Transverse colon (tissue), 4 donors: ENCODE measurements at places on chromosomes 13 and 19.

DNA sequence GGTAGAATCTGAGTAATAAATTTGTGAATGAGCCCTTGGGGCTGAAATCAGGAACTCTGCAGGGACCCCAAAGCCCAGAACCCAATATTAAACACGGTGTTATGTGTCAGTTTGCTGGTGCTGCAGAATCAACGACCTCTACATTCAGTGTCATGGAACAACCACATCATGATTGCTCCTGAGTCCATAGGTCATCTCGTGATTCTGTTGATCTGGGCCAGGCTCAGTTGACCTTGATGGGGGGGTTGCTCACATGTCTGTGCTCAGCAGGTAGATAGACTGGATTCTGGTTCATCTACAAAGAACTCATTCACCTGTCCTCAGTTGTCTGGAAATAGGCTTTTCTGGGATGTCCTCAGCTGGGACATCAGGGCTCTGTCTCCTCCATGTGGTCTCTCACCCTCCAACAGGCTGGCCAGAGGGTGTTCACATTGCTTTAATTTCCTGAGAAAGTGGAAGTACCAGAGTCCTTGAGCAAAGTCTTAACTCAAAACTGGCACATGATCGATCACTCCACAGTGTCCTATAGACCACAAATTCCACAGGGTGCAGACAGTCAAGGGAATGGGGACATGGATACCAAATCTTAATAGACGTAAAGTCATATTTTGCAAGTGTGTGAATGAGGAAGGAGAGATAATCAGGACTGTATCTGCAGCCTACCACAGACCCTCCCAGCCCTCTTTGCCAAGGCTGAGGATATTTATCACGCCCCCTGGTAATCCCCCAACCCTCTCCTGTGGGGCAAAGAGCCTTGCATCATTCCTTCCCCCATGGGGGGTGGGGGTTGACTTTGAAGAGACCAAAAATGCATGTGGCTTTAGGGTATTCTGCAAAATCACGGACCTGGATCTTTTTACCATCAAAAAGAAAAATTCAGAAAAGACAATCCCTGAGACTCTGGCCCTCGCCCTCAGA, 39.3 kb upstream of the IGFL1 start:
- H3K4me1 ChIP-seq, result no peaks in the 10 kb centered on the region
- H3K4me3 ChIP-seq, result no peak overlapping the region
- H3K27ac ChIP-seq, result no peak overlapping the region
- peaks cover 53% of the 10 kb centered on the region for H3K27me3 ChIP-seq
- no peaks in the 10 kb centered on the region for H3K36me3 ChIP-seq

- H3K4me3 ChIP-seq, result no peak overlapping the region
- no peak for DNase-seq
- no peaks in the 10 kb centered on the region for H3K36me3 ChIP-seq
These were observed 26.0 kb downstream of the GPALPP1 start for GRCh38 chr13:45015300-45015699.

- H3K4me1 ChIP-seq, result no peaks in the 10 kb centered on the region
- H3K4me3 ChIP-seq, result no peak overlapping the region
- no peaks in the 10 kb centered on the region for H3K36me3 ChIP-seq
- H3K27me3 ChIP-seq, result peaks cover 6% of the 10 kb centered on the region
These were observed 24.6 kb downstream of the CCNE1 start for GRCh38 chr19:29836409-29836825.

DNA sequence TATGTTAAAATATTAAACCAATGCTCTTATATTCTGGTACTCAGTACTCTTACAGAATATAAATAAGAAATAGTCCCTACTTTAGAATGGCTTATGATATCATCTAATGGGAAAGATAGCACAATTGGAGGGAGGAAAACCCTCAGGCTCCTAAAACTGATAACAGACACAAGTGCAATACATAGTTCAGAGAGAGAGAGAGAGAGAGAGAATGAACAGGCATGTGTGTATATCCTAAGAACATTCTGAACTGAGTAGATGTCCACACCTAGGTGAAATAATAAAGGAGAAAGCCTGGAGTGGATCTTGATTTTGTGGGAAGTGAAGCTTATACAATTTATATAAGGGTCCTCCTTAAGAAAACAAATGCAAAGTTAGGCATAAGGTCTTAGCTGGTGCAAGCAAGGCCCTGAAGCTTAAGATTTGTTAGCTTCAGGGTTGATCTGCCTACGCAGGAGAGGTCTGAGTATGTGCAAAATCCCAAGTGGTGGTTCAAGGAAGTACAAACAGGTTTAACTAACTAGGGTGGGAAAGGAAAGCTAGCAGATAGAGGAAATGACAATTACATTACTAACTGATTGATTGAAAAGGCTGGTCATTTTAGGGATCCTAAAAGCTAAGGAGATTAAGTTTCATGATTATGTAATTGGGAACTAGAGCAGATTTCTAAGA, 53.3 kb downstream of the SOX21 start:
- H3K4me1 ChIP-seq, result no peaks in the 10 kb centered on the region
- H3K27ac ChIP-seq, result no peak overlapping the region
- no peak for DNase-seq
- H3K4me3 ChIP-seq, result no peak overlapping the region
- H3K36me3 ChIP-seq, result no peaks in the 10 kb centered on the region
- H3K27me3 ChIP-seq, result peaks cover 25% of the 10 kb centered on the region

GRCh38 chr19:50513746-50514345, at the start of gene ASPDH:
Gene ASPDH, minus strand, starts transcription at chr19:50513913. Its CDS starts 90 bp downstream, at chr19:50513823.
- H3K4me3 ChIP-seq, result no peak within 1 kb of the TSS
- no peaks in the 10 kb centered on the region for H3K36me3 ChIP-seq
- no peak within 1 kb of the TSS for H3K27ac ChIP-seq
- H3K4me1 ChIP-seq, result peaks cover 7% of the 10 kb centered on the region

DNA sequence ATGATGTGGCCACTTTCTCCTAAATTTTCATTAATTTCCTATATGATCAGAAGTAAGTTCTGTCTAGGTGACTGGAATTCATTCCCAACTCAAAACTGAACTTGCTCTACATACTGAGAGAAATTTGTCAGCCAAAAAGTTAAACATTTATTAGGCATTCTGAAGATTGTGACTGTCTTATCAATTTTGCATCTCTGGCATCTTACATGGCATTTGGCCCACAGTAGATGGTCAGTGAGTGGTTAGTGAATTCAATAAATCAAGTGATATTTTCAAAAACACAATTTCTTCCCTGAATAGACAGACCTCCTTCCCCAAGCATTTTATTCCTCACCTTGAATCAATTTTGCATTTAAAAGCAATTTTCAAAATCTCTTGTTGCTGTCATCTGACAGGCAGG, 363.2 kb upstream of the NBEA start:
- no peak overlapping the region for H3K27ac ChIP-seq
- no peaks in the 10 kb centered on the region for H3K27me3 ChIP-seq
- H3K36me3 ChIP-seq, result no peaks in the 10 kb centered on the region
- no peaks in the 10 kb centered on the region for H3K4me1 ChIP-seq
- DNase-seq, result no peak

DNA sequence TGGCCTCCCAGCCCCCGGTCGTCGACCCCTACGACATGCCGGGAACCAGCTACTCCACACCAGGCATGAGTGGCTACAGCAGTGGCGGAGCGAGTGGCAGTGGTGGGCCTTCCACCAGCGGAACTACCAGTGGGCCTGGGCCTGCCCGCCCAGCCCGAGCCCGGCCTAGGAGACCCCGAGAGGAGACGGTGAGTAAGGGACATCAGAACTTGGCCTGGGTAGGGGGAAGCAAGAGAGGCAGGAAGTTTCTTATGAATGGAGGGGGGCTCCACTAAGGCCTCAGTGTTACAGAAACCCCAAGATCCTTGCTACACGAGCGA, 2.9 kb downstream of the FOSB start:
- H3K27me3 ChIP-seq, result peaks cover 40% of the 10 kb centered on the region
- DNase-seq, result no peak
- peaks cover 19% of the 10 kb centered on the region for H3K4me1 ChIP-seq
- H3K36me3 ChIP-seq, result no peaks in the 10 kb centered on the region
- H3K4me3 ChIP-seq, result no peak overlapping the region
- no peak overlapping the region for H3K27ac ChIP-seq

GRCh38 chr13:112947796-112948195, 21.2 kb upstream of the MCF2L start:
- no peaks in the 10 kb centered on the region for H3K36me3 ChIP-seq
- H3K4me1 ChIP-seq, result peaks cover 14% of the 10 kb centered on the region
- H3K4me3 ChIP-seq, result no peak overlapping the region
- H3K27me3 ChIP-seq, result no peaks in the 10 kb centered on the region
- no peak for DNase-seq

GRCh38 chr13:75752826-75753225, 116.7 kb downstream of the LMO7 start:
- H3K36me3 ChIP-seq, result no peaks in the 10 kb centered on the region
- no peak overlapping the region for H3K4me3 ChIP-seq
- no peaks in the 10 kb centered on the region for H3K27me3 ChIP-seq
- no peak overlapping the region for H3K27ac ChIP-seq
- no peaks in the 10 kb centered on the region for H3K4me1 ChIP-seq

GRCh38 chr19:12641456-12641855, 25.1 kb downstream of the MAN2B1 start:
- peaks cover 6% of the 10 kb centered on the region for H3K4me1 ChIP-seq
- H3K4me3 ChIP-seq, result no peak overlapping the region
- no peaks in the 10 kb centered on the region for H3K36me3 ChIP-seq
- no peaks in the 10 kb centered on the region for H3K27me3 ChIP-seq
- H3K27ac ChIP-seq, result no peak overlapping the region

DNA sequence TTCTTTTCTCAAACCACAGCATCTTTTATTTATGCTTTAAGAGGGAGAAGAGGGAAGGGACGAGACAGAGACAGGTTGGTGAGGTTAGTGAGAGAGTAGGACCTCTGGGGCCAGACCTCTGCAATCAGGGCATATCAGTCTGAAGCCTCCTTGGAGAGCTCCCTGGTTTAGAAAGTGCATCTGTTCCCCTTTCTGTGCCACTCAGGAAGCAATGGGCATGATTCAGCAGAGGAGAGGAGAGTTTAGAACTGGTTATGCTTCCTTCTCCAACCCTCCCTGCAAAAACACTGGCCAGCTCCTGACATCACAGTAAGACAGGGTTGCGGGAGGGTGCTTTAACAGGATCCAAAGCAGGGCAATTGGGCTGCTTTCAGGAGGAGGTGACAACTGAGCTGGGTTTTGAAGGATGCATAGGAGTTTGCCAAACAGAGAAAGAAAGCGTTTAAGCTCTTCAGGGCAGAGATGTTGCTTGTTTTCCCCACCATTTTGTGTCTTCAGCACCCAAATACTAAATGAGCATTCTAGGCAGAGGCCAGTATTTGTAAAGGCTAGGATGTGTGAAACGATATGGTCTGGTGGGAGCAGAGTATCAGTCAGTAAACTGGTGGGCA, 33.1 kb downstream of the CERS4 start:
- DNase-seq, result no peak
- H3K4me3 ChIP-seq, result no peak overlapping the region
- H3K27me3 ChIP-seq, result no peaks in the 10 kb centered on the region
- no peak overlapping the region for H3K27ac ChIP-seq

DNA sequence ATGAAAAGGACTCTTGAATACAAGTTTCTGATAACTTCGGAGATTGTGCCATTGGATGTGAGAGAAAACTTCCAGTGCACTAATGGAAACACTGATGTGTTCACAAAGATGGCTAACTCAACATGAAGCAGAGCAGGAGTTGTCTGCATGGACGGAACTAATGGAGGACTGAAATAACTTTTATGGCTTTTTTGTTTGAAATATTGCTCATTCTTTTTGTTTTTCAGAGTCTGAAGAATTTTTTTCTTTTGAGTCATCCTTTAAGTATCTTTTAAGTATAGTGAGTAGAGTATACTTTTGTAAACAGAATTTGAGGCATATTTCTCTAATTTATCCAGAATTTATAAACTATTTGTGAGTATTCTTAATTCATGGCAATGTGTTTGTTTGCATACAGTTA, 25.7 kb downstream of the CRYL1 start:
- H3K4me3 ChIP-seq, result no peak overlapping the region
- H3K4me1 ChIP-seq, result peaks cover 5% of the 10 kb centered on the region
- H3K27ac ChIP-seq, result no peak overlapping the region

DNA sequence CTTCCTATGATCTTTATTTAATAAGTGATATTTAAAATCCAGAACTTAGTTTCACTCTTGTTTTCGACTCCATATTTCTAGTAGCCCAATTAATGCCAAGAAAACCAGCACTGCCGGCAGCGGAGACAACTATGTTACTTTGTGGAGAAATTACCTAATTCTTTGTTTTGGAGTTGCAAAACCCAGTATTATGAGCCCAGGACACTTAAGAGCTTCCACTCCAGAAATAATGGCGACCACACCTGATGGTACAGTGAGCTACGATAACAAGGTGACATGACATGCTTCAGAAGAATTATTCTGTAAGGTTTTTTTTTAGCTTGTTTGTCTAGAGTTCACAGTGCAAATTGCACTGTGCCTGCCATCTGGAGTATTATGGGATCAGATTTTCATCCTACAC, 136.4 kb downstream of the ZAR1L start:
- H3K27ac ChIP-seq, result no peak overlapping the region
- no peak for DNase-seq
- no peak overlapping the region for H3K4me3 ChIP-seq
- H3K4me1 ChIP-seq, result no peaks in the 10 kb centered on the region
- no peaks in the 10 kb centered on the region for H3K27me3 ChIP-seq

DNA sequence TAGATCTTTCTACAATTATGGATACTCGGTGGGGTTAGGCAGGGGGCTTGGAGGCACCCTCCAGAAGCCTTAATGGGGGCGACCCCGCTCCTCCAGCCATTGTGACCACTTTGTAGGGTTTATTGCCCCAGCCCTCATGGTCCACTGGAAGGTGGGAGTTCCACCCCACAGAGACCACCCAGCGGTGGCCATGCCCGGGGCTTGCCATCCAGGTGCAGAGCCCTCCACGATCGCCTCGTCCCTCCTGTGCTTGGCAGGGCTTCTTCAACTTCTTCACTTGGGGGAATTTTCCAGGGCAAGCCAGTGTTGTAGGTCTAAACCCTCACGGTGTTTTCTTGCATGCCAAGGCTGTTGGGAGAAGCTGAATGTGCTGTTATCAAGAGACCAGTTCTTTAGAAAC, 16.1 kb downstream of the ZNF536 start:
- H3K36me3 ChIP-seq, result no peaks in the 10 kb centered on the region
- DNase-seq, result no peak
- no peak overlapping the region for H3K27ac ChIP-seq
- H3K4me3 ChIP-seq, result no peak overlapping the region
- no peaks in the 10 kb centered on the region for H3K27me3 ChIP-seq
